ENCODE measurements at places on chromosomes 3 and 15.

DNA sequence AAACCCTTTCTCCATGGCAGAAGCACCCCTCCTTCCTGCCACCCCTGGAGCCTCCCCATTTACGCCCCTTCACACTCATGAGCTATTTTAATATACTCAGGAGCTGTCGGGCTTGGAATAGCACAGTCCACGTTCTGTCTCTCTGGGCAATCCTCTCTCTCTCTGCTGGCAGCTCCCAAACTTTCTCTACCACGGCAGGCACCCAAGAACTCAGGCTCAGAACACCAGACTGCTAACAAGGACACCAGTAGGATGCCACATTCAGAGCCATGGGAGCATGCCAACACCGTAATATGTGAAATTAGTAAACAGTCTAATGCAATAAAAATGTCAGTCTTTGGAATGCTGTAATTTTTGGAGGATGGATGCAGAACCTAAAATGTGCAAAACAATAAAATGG lies 19.3 kb downstream of the TNFAIP8L3 start:
- DNase-seq, result no peak

DNA sequence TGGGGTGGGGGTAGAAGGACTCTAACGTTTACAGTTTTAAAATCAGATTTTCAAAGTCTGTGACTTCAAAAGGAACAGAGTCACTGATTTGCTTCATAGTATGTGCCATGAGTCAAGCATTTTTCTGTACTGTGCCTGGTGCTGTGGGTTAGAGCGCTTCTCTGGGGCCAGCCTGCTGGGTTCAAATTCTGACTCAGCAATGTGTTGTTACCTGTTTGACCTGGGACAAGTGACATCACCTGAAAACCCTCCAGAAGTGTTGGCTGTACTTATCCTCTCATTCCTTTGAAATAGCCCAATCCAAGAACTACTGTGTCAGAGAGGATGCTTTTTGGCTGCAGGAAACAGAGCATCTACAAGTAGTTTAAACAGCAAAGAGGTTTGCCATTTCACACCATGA lies 101.7 kb downstream of the LSM3 start:
- no peak for DNase-seq

GRCh38 chr3:33439546-33440327 lies 468 bp downstream of the UBP1 start:
- peak; percentile 26 for DNase-seq

DNA sequence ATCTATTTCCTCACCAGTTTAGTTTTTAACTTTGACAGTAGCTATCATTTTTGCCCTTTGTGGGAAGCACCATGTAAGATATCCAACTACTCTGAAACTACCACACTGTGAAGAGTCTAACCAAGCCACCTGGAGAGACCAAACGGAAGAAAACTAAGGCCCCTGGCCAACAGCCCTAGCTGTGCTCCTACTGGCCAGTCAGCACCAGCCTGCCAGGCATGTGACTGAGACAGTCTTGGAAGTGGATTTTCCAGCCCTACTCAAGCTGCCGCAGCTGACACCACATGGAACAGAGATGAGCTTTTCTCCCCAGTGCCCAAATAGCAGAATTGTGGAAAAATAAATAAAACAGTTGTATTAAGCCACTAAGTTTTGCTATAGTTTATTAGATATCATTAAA lies 2.9 kb upstream of the TBC1D5 start:
- no peak for DNase-seq

DNA sequence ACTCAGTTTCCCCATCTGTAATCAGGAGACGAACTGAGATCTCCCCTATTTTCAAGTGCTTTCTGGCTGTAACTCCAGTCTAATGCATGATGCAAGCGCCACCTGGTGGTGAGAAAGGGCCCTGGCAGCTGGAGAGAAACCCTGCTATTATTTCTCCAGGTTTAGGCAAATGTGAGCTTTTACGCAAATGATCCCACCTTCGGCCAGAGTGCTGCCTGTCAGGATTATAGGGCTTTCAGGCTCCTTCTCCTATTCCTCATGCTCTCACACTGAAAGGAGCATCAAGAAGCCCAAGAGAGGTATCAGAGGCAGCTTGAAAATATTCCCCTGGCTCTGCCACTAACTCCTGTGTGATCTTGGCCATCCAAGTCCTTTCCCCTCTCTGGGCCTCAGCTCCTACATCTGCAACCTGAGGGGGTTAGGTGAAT lies 93.9 kb upstream of the RASGRF1 start:
- DNase-seq, result no peak

GRCh38 chr3:110656394-110657025 lies 415.1 kb upstream of the NECTIN3 start:
- no peak for DNase-seq

DNA sequence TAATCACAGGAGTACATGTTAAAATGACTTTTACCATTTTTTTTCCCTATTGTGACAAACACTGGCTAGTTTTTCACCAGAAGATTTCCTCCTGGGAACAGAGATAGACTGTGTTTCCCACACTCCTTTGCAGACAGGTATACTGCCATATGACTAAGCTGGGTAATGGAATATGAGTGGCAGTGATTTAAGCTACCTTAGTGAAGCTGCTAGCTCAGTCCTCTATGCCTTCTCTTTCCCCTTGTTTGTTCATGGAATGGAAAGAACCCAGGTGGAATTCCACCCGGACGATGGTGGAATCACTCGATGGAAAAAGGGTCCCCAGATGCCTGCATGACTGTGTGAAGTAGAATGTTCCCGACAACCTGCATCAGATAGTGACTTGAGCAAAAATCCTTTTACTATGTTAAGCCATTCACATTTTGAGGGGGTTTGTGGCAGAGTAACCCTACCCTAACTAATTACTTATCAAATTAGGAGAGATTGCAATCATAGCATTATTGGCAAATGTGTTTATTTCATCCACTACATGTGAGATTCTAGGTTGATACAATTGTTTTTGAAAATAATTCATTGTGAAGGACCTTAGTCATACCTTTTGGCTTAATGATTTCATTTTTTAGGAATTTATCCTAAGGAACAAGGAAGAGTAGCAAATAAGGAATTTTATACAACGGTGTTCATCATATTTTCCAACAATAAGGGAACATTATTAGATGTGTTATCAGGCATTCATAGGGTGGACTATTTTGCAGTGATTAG lies 16.5 kb downstream of the THSD4 start:
- no peak for DNase-seq

- DNase-seq, result no peak
These were observed 366.2 kb upstream of the DPH6 start for GRCh38 chr15:35912196-35912595.

DNA sequence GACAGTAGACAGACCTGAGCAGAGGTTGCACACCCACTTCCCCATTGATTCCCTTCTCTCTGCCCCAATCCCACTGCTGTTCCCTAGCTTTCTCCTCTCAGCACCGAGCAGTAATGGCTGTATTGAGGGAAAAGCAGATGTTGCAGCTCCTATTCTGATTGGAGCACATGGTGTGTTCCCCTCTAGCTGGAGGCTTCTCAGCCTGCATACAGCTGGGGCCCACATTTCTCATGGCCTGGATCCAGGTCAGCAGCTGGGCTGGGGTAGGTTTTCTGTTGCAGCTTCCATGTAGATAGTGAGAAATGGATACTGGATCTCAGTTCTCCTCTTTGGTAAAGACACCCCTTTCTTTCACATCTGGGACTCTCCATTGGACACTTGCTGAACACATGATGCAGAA lies 50.1 kb downstream of the RYR3 start:
- no peak for DNase-seq

- DNase-seq, result no peak
These were observed 235.3 kb upstream of the CBLB start for GRCh38 chr3:106104078-106104477.

- DNase-seq, result no peak
These were observed 21.8 kb upstream of the MUSTN1 start for GRCh38 chr3:52856666-52857065.

DNA sequence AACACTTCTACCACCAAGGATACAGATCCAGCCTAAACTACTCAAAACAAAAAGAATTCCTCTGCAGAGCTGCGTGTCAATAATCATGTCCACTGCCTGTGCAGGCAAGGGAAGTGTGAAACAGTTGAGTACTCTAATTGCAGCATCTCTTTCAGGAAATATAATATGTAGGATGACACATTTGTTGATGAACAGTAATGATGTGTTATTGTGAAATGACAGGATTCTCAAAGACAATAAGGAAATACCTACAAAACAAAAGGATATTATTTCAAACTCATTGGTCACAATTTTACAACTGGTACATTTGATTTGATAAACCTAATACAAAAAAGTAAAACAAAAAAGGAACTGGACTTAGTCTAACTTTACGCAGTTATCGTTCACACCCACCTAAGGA lies 4.4 kb downstream of the SPG11 start:
- no peak for DNase-seq

- no peak for DNase-seq
These were observed 46.7 kb downstream of the UBE3A start for GRCh38 chr15:25391971-25392721.

DNA sequence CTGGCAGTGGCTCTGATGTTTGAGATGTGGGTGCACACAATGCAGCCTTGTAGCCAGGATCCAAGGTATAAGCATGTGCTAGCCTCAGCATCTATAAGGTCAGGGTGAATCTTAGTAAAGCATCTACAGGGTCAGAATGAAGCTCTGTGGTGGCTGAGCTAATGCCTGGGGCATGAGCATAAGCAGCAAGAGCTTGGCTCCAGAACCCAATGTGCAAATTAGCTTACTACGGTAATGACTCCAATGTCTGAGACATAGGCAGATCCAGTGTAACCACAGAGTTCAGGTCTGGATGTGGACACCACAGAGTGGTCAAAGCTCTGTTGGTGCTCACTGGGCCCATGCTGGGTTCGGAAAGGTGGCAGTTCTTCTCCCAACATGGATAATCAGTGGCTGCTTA lies 304.5 kb upstream of the NECTIN3 start:
- no peak for DNase-seq

GRCh38 chr3:13015286-13016082 lies 57.7 kb downstream of the IQSEC1 start:
- no peak for DNase-seq

- DNase-seq, result no peak
These were observed 121.9 kb downstream of the SLCO3A1 start for GRCh38 chr15:91975241-91975978.

DNA sequence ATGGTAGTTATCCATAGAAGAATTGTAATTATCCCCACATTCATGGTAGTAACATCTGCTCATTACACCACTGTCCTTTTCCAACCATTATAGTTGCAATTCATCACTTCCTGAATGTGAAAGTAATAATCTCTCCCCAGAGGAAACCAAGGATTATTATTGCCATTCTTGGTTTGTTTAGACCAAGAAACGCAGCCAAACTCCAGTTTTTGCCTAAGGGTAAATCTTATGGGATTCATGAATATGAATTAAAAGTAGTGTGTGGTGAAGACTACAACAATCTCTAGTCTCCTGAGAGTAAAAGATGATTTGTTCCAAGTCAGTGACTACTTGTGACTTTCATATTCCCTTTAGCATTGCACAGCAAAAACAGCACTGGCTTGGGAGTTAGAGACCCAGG lies 45.7 kb upstream of the ABI3BP start:
- DNase-seq, result no peak

DNA sequence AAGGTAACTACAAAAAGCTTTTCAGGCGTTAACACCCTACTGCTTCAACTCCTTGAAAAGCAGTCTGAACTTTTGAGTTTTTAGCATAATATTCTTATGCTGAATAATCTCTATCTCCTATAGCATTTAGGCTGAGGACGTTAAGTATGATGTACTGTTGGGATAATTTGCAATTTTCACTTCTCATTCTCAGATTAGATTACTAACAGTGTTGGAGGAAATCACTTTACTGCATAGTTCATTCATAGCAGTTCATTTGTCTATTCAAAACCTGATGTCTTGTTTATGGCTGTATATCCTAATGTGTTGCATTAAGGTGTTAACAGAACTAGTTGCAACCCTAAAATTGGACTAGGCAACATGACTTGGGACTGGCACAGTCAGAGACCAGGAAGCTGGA lies 983.1 kb downstream of the FHIT start:
- no peak for DNase-seq

GRCh38 chr3:3113042-3113709 lies 3.0 kb upstream of the IL5RA start:
- no peak for DNase-seq

DNA sequence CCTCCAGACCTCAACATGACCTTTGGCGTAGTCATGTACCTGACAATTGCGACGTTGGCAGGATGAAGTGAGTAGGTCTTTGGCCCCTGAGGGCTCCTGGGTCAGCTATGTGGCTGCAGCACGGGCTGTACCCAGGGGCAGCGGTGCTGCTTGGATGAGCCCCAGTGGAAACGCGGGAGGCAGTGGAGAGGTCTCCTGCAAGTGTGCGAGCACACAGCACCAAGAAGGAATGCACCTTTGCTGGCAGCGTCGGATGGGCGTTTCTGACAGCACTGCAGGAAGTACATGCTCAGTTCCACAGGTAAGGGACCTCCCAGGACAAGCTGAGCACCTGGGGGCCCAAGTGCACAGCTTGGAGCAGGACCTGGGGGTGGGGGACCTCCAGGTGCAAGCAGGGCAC lies 67.4 kb upstream of the UNC13C start:
- DNase-seq, result no peak

DNA sequence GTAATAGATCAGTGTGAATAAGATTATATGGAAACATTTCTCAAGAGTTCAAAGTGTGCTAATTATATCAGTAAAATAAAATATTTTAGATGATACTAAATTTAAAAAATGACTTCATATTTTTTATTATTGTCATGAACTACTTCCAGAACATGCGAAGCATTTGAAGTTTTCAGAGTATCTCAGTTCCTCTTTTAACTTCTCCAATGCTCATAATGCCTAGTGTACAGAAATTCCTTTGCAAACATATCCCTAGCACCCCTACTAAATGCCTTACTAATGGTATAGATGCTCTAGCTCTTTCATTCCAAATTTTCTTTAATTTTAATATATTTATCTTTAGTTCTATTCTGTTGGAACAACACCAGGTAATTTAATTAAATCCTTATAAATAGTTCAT lies 580.4 kb downstream of the CADM2 start:
- DNase-seq, result no peak

DNA sequence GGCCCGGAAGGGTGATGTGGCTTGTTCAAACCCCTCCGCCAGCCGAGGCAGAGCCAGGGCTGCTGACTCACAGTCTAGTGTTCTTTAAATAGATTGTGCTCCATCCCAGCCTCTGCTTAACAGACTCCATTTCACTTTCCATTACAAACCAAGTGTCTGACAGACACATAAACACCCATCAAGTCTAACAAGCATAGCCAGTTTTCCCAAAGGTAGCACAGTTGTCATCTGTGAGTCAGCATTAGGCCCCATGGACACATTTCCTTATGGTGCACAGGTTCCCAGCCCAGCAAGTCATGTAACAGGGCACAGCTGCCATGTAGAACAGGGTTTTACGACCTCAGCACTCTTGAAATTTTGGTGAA lies 109.9 kb upstream of the RAP2B start:
- no peak for DNase-seq

GRCh38 chr3:53803124-53803815 lies 42.9 kb downstream of the CHDH start:
- DNase-seq, result no peak

- no peak for DNase-seq
These were observed 70.4 kb downstream of the HES1 start for GRCh38 chr3:194206320-194206719.

- no peak for DNase-seq
These were observed 3.7 kb downstream of the TCAIM start for GRCh38 chr3:44342176-44342790.

GRCh38 chr3:117616227-117616626 lies 906.6 kb downstream of the TUSC7 start:
- no peak for DNase-seq

- no peak for DNase-seq
These were observed 384.8 kb downstream of the CNTN6 start for GRCh38 chr3:1477669-1478068.

Measured in left renal pelvis (tissue), 4 donors.